ENCODE measurements at places on chromosomes 3 and 15.

DNA sequence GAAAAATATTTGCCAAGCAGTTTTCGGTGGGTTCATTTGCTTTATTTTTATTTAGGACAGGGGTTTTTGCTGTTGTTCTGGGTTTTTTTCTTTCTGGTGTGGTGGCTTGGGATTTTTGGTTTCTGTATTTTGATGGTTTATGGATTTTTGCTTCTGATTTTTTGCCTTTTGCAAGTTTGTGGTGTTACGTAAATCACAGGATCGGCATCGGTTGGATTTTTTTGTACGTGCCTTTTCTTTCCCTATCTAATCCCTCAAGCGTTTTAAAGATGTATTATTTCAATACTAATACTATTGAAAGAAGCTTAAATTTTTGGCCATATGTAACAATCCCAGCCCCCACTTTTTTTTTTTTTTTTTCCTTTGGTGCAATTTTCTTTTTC lies 782 bp upstream of the BCL6 start:
- no peak for DNase-seq

- no peak for DNase-seq
These were observed 287.6 kb upstream of the STT3B start for GRCh38 chr3:31244929-31245817.

DNA sequence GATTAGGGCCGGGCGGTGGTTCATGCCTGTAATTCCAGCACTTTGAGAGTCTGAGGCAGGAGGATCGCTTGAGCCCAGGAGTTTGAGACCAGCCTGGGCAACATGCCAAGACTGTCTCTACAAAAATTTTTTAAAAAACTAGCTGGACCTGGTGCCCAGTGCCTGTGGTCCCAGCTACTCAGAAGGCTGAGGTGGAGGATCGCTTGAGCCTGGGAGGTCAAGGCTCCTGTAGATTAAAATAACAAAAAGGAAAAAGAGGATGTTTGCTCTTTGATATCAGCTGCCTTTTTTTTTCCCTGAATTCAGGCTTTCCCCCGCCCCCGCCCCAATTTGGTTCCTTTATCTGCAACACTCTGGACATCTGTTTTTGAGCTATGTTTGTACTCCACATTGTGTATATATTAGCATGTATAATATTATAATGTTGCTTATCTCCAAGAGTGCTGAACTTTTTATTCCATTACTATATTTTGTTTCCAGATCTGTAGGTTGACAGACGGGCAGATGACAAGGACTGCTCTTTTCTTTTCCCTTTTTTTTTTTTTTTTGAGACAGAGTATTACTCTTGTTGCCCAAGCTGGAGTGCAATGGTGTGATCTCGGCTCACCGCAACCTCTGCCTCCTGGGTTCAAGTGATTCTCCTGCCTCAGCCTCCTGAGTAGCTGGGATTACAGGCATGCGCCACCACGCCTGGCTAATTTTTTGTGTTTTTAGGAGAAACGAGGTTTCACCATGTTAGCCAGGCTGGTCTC lies 4.6 kb downstream of the SNAP23 start:
- DNase-seq, result no peak

GRCh38 chr3:22450786-22451400 lies 699.9 kb upstream of the ZNF385D start:
- no peak for DNase-seq

- no peak for DNase-seq
These were observed 280.2 kb downstream of the SHQ1 start for GRCh38 chr3:72568083-72568482.

DNA sequence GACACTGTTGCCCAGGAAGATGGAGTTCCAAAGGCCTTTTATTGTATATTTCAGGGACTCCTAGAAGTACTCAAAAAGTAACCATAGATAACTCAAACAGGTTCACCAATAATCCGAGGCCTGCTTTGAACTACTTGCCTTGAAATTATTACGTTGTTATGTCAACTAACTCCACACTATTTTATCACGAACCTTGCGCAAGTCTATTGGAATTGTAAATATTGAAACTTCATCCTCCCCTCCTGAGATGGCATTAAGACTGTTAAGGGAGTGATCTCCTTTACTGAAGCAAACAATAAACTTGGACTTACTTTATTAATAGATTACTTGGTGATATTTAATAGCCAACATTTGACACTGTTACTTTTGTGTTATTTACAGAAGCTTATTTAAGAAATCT lies 199.6 kb upstream of the GADL1 start:
- no peak for DNase-seq

GRCh38 chr3:78977073-78977472 lies 790.7 kb downstream of the ROBO1 start:
- no peak for DNase-seq

DNA sequence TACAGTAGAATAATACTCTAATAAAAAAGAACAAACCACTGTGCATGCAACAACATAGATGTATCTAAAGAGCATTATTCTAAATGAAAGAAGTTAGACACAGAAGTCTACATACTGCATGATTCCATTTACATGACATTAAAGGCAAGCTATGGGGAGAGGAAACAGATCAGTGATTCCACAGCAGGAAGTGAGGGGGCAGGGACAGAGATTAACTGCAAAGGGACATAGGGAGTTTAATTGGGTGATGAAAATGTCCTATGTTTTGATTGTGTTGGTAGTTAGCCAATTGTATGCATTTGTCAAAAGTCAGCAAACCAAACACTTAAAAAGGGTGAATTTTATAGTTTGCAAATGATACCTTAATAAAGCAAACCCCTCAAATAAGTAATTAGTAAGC lies 13.8 kb downstream of the CRYGS start:
- no peak for DNase-seq

- no peak for DNase-seq
These were observed 504.1 kb downstream of the NTRK3 start for GRCh38 chr15:87752250-87752951.

- no peak for DNase-seq
These were observed 3.3 kb upstream of the CD96 start for GRCh38 chr3:111538681-111539083.

DNA sequence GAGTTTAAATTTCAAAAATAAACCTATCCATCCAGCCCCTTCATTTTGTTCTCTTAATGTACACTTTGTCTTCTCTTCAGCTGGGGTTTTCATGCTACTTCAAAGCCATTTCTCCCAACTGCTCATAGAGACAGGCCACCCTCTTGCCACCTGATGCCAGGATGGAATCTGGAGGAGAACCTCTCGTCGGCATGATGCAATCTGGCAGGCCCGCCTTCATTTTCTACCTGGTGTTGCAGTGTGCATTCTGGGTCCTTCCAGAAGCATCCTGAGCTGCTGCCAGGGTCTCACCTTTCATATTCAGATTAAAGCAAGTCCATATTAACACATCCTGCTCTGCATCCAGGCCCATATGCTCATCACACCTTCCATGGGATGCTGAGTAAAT lies 60.8 kb downstream of the CTNNB1 start:
- no peak for DNase-seq

GRCh38 chr3:59655418-59656015 lies 605.7 kb upstream of the CFAP20DC start:
- DNase-seq, result no peak

GRCh38 chr3:69130689-69131088 lies 8.3 kb upstream of the LMOD3 start:
- no peak for DNase-seq

DNA sequence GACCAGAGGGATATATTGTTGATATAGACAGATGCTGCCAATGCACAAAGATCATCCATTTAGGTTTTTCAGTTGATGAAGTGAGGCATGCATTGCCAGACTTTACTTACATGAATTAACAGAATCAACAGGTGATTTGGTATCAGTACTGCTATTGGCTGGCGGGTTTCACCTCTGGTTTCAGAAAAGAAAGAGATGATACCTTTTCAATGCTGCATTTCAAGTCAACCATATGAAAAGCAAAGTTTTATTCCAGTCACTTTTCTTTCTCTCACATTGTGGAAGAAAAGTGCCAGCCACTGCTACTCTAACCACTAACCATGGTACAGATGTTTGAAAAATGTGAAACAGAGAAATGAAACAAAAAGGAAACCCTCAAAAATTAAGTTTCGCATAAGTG lies 289.1 kb downstream of the TIGIT start:
- no peak for DNase-seq

GRCh38 chr15:43969802-43970375 lies 143.1 kb downstream of the WDR76 start:
- DNase-seq, result no peak

- DNase-seq, result no peak
These were observed 5.5 kb upstream of the COLQ start for GRCh38 chr3:15527031-15527459.

GRCh38 chr3:139561255-139561817 lies 21.8 kb upstream of the RBP1 start:
- no peak for DNase-seq

DNA sequence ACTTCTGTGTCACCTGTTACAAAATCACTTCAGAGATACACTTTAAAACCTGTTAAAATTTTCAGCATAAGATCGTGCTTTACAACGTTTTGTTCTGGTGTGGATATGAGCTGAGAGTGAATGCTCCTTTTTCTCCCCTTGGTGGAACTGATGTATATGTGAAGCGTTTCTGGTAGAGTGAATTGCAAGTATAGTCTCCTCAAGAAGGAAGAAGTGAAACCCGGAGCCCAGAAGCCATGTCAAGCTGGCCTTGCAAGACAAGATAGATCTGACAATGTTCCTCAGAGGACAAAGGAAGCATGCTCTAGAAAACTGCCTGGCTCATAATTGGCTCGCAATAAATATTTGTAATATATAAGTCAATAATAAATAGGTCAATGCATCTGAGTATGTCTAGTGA lies 23.6 kb downstream of the SERPINI2 start:
- no peak for DNase-seq

GRCh38 chr3:122873741-122874515 lies 79.1 kb downstream of the SLC49A4 start:
- no peak for DNase-seq

- no peak for DNase-seq
These were observed 49.2 kb downstream of the GLCE start for GRCh38 chr15:69209661-69210060.

GRCh38 chr3:72461787-72462186 lies 386.5 kb downstream of the SHQ1 start:
- no peak for DNase-seq

GRCh38 chr3:67875338-67875737 lies 220.9 kb upstream of the SUCLG2 start:
- DNase-seq, result no peak

GRCh38 chr3:195095035-195095703 lies 175.8 kb downstream of the XXYLT1 start:
- DNase-seq, result no peak

DNA sequence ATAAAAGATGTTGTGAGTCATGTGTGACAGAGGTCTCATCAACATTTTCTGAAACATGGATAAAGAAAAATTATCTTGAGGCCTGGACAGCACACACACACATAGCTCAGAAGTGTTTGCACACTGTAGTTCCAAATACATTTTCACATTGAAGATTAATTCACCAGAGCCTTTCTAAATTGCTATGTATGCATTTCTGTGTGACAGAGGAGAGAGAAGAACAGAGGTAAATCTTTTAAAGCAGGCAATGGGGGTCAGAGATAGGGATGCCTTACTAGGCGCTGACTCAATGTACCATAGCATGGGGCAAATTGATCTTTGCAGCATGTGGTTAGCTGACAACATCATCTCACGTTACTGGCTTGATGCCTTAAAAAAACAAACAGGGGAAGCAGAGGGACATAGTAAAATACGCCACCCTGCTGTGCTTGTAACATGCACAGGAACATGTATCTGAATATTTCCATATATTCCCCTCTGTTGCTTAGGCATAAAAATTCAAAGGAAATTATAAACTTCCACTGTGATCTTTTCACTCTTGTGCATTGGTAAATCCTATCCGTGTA lies 7.7 kb downstream of the POU1F1 start:
- DNase-seq, result no peak

- no peak for DNase-seq
These were observed 52.3 kb upstream of the BNIP2 start for GRCh38 chr15:59741274-59741906.

DNA sequence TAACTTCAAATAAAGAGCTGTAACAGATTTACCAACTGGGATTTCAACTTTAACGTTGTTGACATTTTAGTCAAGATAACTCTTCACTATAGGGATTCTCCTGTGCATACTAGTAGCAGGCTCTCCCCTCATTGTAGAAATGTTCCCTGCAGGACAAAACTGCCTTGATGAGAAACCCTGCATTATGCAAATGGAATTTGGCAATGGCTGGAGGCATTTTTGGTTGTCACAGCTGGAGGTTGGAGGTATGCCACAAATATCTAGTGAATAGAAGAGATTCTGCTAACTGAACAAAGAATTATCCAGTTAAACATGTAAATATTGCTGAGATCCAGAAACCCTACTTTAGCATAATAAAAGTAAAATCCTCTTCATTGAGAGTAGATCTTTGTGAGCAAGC lies 928.8 kb upstream of the ALCAM start:
- no peak for DNase-seq

- no peak for DNase-seq
These were observed 1.2 kb upstream of the ABHD17C start for GRCh38 chr15:80693682-80694610.

- no peak for DNase-seq
These were observed 141.0 kb downstream of the WDR72 start for GRCh38 chr15:53618461-53618860.

DNA sequence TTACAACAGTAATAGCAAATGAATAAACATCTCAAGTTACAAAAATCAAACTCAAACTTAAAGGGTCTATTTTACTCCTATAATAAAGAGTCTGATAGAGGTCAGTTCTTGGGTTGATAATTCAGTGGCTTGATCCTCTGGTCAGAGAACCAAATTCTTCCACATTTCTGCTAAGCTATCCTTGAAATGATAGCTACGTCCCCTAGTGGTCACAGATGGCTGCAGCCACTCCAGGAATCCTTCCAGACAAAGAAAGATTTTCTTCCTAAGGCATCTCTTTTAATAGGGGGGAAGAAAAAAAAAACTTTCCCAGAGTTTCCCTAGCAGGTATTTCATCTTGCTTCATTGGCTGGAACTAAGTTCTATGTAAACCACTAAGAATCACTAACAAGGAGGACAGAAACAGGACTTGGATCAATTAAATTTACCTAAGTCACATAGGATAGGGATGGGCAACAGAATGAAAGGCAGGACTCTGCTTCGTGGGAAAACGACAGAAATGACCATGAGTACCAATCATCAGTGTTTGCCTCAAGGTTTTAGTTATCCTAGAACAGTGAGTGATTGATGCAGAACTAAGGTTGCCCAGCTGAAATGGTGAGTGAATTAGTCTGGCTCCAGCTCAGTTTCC lies 160.7 kb downstream of the STAC start:
- no peak for DNase-seq
